H1 (cell line): ENCODE measurements at places on chromosomes 1 and 21.
A peak's percentile ranks its signal among the peaks of the same experiment; 100 is the strongest.

DNA sequence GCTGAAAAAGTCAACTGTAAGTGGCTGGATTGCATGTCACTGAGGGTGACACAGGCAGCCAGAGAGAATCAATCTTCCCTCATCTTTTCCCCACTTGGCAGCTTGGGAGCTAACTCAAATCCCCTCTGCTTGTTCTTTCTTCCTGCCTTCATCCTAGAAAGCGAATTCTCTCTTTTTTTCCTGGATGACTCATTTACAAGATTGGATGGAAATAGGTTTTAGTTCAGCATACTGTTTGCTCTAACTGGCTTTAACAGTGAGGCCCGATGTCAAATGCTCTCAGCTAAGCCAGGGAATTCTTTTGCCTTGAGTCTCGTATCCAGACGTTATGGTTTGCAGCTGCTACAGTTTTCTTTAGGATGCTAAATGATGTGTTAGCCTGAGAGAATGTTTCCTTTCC lies 72.7 kb downstream of the HUNK start:
- peaks cover 2% of the 10 kb centered on the region for H3K4me1 ChIP-seq
- no peak overlapping the region for H3K4me3 ChIP-seq
- no peaks in the 10 kb centered on the region for H3K36me3 ChIP-seq
- H3K27me3 ChIP-seq, result peaks cover 1% of the 10 kb centered on the region
- H3K27ac ChIP-seq, result no peak overlapping the region

- peak; percentile 60 for DNase-seq
- no peak overlapping the region for H3K4me3 ChIP-seq
- no peak overlapping the region for H3K27ac ChIP-seq
- H3K36me3 ChIP-seq, result no peaks in the 10 kb centered on the region
- no peaks in the 10 kb centered on the region for H3K27me3 ChIP-seq
- no peaks in the 10 kb centered on the region for H3K4me1 ChIP-seq
Observed at GRCh38 chr1:15799928-15800835, 7.3 kb downstream of the UQCRHL start.

DNA sequence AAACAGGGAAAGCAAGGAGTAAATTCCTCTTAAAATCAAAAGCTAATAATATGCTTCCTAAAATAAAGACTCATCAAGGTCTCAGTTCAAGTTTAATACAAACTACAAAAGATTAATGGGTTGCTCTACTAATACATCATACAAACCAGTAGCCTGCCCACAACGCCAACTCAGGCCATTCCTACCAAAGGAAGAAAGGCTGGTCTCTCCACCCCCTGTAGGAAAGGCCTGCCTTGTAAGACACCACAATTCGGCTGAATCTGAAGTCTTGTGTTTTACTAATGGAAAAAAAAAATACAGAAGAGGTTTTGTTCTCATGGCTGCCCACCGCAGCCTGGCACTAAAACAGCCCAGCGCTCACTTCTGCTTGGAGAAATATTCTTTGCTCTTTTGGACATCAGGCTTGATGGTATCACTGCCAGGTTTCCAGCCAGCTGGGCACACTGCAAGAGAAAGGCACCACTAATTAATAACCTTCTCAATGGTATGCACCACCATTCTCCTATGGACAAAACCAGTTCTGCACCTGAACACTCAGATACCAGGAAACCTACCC lies 10.6 kb downstream of the PRDX1 start:
- H3K27me3 ChIP-seq, result no peaks in the 10 kb centered on the region
- no peak overlapping the region for H3K4me3 ChIP-seq
- no peak overlapping the region for H3K27ac ChIP-seq
- no peaks in the 10 kb centered on the region for H3K4me1 ChIP-seq
- H3K36me3 ChIP-seq, result peaks cover 36% of the 10 kb centered on the region

GRCh38 chr21:22476726-22477646 lies 1478.8 kb downstream of the NCAM2 start:
- no peaks in the 10 kb centered on the region for H3K27me3 ChIP-seq
- DNase-seq, result no peak
- H3K4me1 ChIP-seq, result no peaks in the 10 kb centered on the region
- H3K36me3 ChIP-seq, result no peaks in the 10 kb centered on the region
- no peak overlapping the region for H3K27ac ChIP-seq

- no peaks in the 10 kb centered on the region for H3K36me3 ChIP-seq
- no peak for DNase-seq
- H3K27me3 ChIP-seq, result no peaks in the 10 kb centered on the region
Observed at GRCh38 chr1:235199441-235199840, 38.4 kb upstream of the RBM34 start.

DNA sequence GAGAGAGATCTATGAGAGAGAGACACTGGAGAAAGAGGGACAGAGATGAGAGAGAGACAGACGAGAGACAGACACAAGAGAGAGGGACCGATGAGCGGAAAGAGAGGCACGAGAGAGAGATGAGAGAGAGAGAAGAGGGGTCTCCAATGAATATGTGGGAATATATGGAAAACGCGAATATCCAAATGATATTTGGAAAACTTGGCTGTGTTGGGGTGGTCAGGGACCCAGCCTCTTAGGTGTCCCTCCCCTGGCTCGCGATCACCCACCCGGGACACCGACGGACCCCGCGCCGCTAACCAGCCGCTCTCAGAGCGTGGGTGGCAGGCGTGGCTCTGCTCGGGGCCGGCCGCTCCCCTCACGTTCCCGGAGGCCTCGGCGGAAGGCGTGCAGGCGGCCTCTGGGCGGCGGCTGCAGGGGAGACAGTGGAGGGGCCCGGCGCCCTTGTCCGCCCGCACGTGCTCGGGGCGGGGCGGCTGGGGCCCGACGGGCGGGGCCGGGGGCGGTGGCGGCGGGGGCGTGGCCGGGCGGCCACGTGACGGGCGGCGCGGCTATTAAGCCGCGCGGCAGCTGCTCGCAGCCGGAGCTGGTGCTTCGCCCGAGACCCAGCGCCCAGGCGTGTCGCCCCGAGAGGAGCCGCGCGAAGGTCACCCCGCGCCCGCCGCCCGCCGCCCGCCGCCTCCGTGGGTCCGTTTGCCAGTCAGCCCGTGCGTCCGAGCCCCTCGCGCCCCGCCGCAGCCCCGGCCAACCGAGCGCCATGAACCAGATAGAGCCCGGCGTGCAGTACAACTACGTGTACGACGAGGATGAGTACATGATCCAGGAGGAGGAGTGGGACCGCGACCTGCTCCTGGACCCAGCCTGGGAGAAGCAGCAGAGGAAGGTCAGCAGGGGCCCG lies at the start of gene ACTN2:
TSS of gene ACTN2 (plus strand) at position 583 of the 898 bp plus-strand sequence. CDS start at position 758, 175 bp downstream.
- no peaks in the 10 kb centered on the region for H3K36me3 ChIP-seq
- H3K4me3 ChIP-seq, result peak within 1 kb of the TSS; percentile 72
- peaks cover 5% of the 10 kb centered on the region for H3K4me1 ChIP-seq
- no peak within 1 kb of the TSS for H3K27ac ChIP-seq
- H3K27me3 ChIP-seq, result peaks cover 26% of the 10 kb centered on the region
- peak; percentile 76 for DNase-seq

DNA sequence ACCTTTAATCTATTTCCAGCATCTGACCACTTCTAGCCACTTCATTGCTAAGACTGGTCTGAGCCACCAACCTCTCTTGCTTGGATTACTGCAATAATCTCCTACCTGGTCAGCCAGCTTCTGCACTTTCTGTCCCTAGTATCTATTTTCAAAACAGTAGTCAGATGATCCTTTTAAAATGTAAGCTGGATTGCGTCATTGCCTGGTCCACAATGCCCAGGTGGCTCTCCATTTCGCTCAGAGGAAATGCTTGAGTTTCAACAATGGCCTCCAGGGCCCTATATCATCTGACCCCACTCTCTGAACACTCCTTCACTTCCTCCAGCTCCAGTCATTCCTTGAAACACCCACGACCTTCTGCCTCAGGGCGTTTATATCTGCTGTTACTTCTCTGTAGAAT lies 2.3 kb downstream of the FYB2 start:
- H3K27ac ChIP-seq, result no peak overlapping the region
- no peaks in the 10 kb centered on the region for H3K27me3 ChIP-seq
- no peak overlapping the region for H3K4me3 ChIP-seq
- no peak for DNase-seq

DNA sequence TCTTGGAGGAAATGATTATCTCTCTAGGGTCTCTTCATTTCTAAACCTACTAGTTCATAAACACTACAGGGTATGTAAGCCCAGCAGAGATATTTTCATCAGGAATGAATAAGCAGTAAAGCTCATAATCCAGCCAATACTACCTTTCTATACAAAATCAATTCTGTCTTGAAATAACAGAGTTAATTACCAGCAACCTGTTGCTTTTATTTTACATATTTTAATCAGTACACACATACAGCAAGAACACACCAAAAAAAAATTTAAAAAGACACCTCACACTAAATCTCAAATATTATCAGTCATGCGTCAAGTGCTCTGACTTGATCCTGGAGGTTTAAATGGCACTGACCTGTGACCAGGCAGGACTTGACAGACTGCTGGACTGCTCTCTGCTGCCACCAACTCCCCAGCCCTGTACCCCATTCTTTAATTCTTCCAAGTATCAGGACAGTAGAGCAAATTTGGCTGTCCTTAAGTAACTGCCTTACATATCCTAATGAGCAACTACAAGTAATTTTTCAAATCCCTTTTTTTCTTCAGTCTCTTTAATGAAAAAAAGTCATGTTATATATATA lies 98.5 kb downstream of the CDC42BPA start:
- DNase-seq, result no peak
- no peaks in the 10 kb centered on the region for H3K27me3 ChIP-seq
- H3K36me3 ChIP-seq, result no peaks in the 10 kb centered on the region
- H3K27ac ChIP-seq, result no peak overlapping the region

GRCh38 chr1:32899586-32900296 lies 1.4 kb downstream of the TMEM54 start:
- H3K36me3 ChIP-seq, result no peaks in the 10 kb centered on the region
- H3K27ac ChIP-seq, result no peak overlapping the region
- DNase-seq, result no peak
- H3K27me3 ChIP-seq, result peaks cover 40% of the 10 kb centered on the region
- H3K4me3 ChIP-seq, result no peak overlapping the region

DNA sequence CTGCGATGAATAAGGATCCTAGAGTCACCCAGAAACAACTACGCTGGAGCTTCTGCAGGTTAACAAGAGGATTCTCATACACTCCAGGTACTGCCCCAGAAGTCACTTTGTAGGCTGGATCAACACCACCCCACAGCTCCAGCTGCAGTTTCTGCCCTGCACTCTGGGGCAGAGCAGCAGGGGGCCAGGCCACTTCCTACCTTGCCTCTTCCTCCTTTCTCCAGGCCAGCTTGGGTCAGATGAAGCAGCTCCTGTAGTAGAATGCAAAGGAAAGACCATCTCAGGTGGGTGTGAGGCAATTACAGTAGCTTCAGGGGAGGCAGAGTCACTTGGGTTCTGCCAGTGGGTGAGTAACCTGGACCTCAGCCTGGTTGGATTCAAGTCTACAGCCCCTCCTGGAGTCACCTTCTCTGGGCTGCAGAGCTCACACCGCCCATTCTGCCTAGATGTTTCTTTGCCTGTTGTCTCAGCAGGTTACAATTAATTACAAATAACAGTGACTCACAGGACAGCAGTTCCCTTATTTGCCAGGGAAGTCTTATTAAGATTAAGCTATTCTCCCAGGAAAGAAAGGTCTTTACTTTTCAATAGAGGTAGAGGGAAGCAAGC lies 24.4 kb upstream of the BCAR3 start:
- no peaks in the 10 kb centered on the region for H3K4me1 ChIP-seq
- H3K4me3 ChIP-seq, result no peak overlapping the region
- H3K27ac ChIP-seq, result no peak overlapping the region
- no peaks in the 10 kb centered on the region for H3K36me3 ChIP-seq
- DNase-seq, result no peak
- no peaks in the 10 kb centered on the region for H3K27me3 ChIP-seq

DNA sequence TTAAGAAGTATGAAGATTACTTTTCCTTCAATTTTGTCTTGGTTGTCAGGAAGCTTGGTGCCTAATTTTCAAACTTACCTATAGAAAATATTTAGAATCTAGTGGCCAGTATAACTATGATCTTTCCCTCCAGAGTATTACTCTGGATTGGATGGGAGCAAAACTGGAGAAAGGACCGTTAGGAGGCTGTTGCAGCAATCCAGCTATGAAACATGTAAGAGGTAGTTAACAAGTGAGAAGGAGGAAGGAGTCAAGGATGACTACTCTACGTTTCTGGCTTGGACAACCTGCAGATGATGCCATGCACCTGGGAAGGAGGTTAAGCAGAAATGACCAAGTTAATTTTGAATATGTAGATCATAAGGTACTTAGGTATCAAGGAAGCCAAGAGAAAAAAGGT lies 3.5 kb upstream of the ACP6 start:
- no peak for DNase-seq
- no peaks in the 10 kb centered on the region for H3K27me3 ChIP-seq
- H3K27ac ChIP-seq, result no peak overlapping the region
- H3K4me3 ChIP-seq, result no peak overlapping the region
- H3K36me3 ChIP-seq, result no peaks in the 10 kb centered on the region

DNA sequence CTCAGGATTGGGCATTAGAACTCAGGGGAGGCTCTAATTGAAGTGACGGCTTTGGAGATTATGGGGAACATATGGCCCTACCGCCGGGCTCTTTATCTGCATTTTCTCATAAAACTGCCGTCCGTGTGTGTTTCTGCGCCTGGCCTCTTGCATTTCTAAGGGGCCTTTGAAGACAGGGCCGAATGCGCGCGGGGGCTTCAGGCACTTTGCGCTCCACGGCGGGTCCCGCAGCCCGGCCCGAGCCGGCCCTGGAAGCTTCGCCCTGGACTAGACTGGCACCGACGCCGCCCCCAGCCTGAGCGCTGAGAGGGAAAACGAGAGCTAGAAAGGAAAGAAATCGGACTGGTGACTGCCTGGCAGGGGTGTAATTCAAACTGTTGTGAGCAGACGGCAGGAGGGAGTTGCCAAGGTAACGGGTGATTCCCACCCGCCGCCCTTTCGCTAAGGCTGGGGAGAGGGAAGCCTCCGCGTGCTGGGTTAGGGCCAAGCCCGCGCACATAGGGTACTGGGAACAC lies 120.7 kb downstream of the LMX1A start:
- no peaks in the 10 kb centered on the region for H3K36me3 ChIP-seq
- H3K4me1 ChIP-seq, result no peaks in the 10 kb centered on the region; the same call in none of the 2 replicates
- peaks cover 58% of the 10 kb centered on the region for H3K27me3 ChIP-seq
- no peak overlapping the region for H3K27ac ChIP-seq

GRCh38 chr1:172269084-172269483 lies 151.4 kb upstream of the C1orf105 start:
- H3K27ac ChIP-seq, result no peak overlapping the region
- H3K27me3 ChIP-seq, result no peaks in the 10 kb centered on the region
- H3K4me3 ChIP-seq, result no peak overlapping the region
- no peaks in the 10 kb centered on the region for H3K36me3 ChIP-seq
- no peaks in the 10 kb centered on the region for H3K4me1 ChIP-seq
- no peak for DNase-seq

GRCh38 chr1:247112479-247112781 lies 8.3 kb upstream of the ZNF669 start:
- H3K4me1 ChIP-seq, result no peaks in the 10 kb centered on the region
- H3K36me3 ChIP-seq, result no peaks in the 10 kb centered on the region
- peak overlapping the region; percentile 51; the same call in 1 of the 2 replicates for H3K4me3 ChIP-seq
- peaks cover 2% of the 10 kb centered on the region for H3K27me3 ChIP-seq
- no peak for DNase-seq
- no peak overlapping the region for H3K27ac ChIP-seq
